Trophoblast cell (in vitro differentiated cells and primary cell): ENCODE measurements at places on chromosomes 5 and 9.

GRCh38 chr5:56686337-56687195, 128.8 kb upstream of the MAP3K1 start:
- no peak for DNase-seq

- DNase-seq, result no peak
These were observed 63.1 kb downstream of the GRAMD2B start for GRCh38 chr5:126486332-126486731.

- peak; percentile 15 for DNase-seq
These were observed 121.6 kb downstream of the MEF2C start for GRCh38 chr5:88761269-88761850.

GRCh38 chr5:29296548-29296947, 1896.9 kb upstream of the CDH6 start:
- DNase-seq, result no peak

- no peak for DNase-seq
These were observed 402.1 kb downstream of the DIRAS2 start for GRCh38 chr9:90240541-90240940.

DNA sequence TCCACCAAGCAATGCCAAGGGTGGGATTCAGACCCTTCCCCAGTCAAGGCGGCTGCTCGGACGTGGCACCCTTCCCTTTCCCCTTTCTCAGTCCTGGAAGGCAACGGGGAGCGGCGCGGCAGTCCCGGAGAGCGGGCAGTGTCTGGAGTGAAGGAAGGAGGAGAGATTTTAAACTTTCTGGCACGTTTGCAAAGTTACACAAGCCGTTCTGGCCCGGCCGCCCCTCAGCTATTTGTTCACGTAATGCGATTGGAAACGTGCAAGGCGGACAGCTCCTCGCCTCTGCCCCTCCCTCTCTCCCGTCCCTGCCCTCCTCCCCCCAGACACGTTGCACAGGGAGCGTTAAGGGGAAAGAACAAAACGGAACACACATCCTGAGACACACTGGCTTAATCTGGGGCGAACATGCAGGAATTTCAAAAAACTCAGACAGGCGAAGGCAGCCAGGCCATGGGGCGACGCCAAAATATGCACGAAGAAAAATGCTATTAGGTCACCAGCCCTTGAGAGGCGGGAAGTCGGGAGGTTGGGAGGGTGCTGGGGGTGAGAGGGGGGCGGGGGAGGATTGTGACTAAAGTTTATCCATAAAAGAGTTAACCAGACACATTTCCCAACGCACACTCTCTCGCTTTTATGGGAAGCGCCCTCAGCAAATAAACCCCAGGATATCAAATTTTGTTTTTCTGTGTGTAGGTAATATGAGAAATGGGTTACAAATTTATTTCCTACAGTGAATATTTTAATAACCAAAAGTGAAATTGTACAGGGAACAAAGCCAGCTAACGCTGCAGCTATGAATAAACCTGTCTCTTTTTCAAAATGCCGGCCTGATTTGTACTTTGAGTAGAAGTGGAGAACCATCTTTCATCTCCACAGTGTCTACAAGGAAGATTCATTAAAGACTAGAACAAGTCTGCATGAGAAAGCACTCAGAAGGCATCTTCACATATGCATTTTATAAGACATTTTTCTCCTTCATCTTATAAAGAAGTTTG, at the start of gene LOX:
LOX (minus strand) TSS at position 144 of the 995 bp plus-strand sequence. CDS start 274 bp downstream, outside the sequence.
- DNase-seq, result no peak

DNA sequence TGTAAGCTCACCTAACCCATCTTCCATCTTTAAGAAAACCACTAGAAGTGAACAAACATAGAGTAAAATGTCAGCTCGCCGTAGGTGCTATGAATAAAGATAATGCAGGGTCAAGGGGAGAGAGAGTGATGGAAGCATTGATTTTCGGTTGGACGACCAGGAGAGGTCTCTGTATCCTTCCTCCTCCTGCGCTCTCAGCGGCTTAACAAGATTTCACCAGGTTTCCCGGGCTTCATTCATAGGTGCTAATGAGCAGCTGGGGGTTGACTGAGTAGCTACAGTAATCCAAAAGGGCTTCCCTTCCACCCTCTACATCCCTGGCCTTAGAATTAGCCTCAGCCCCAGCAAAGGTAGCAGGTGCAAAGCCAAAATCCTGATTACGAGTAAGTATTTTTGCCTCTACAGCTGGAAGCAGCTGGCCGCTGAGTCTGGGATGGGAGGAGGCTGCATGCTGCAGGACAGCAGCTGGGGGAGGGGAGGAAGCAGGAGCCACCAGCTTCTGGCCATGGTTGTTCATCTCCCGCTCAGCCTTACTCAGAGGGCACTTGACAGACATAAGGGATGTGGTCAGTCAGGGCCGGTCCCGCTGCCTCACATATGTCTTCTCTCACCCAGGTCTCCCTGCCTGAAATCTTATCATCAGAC, 112.0 kb upstream of the IL12B start:
- DNase-seq, result no peak

DNA sequence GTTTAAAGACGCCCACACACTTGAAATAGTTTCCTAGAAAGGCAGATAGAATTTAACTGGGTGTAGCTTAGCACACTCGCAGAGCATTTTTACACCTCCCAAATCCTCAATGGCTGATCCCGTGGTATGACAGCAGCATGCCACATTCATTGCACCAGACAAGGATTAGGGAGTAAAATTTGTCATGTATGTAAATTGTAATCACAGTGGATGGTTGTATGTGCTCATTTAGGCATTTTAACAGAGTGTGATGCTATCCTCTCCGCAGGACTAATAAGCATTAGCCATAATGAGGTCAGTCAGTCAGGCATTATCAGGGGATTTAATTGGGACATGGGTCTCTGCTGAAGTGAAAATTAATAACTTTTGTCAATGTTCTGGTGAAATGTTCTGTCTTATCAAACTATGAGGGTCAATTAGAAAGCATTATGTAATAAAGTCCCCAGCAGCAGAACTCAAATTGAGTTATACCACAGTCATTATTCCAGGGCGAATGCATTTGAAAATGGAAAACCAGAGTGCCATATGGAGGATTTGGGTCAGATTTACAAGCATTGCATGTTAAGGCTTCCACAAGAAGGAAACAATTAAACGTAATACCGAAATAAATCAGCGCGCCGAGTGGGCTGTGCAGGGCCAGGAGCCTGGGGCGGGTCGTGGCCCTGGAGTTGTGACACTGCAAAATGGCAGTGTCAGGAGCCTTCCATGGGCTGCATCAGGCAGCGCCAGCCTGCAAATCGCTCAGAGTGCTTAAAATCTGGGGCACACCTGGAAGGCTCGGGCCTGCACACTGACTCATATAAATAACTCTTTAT, 602.2 kb downstream of the BNC2 start:
- DNase-seq, result no peak
